ENCODE measurements at places on chromosomes 4 and X.

DNA sequence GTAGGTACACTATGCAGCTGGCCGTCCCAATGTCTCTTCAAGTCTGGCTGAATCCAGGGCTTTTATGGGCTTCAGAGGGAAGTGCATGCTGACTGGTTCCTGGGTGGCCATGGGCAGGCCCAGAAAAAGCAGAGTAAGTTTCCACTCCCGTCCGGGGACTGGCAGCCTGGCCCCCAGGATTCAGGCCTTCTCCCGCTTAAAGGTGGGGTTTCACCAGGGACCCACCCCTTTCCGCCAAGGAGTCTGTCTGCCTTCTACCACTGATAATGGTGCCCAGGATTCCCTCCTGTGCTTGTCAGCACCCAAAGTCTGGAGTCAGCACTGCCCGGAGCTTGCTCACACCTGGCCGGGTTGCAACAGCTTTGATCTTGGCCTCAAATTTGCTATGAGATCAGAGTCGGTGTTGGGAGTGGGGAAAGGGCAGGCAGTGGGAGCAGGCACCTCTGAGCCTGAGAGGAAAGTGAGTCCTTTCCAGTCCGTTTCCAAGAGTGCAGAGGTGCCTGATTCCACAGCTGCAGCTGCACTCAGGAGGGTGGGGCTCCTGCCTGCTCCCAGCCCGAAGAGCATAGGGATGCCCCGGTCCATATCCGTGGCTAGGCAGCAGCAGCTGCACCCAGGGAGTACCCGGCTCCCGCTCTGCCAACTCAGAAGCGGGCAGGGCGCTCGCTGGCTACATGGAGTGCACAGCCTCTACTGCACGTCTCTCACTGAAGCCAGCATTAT is 1344.3 kb upstream of the ADGRL3 start:
- no peak for DNase-seq

GRCh38 chr4:78706302-78706701 is 69.8 kb upstream of the BMP2K start:
- no peak for DNase-seq

- no peak for DNase-seq
Measured at GRCh38 chr4:22029803-22030202, 81.2 kb upstream of the KCNIP4 start.

GRCh38 chr4:1536579-1537409 is 130.6 kb upstream of the NKX1-1 start:
- DNase-seq: no peak

- no peak for DNase-seq
Measured at GRCh38 chr4:78661086-78661690, 109.6 kb downstream of the ANXA3 start.

GRCh38 chr4:73721435-73721834 is 18.9 kb upstream of the CXCL8 start:
- DNase-seq: no peak

- DNase-seq: no peak
Measured at GRCh38 chr4:187422655-187423054, 572.9 kb upstream of the ZFP42 start.

- DNase-seq: no peak
Measured at GRCh38 chrX:9604111-9604907, 139.5 kb downstream of the TBL1X start.

- no peak for DNase-seq
Measured at GRCh38 chrX:103733017-103733416, 22.3 kb downstream of the TMEM31 start.

GRCh38 chrX:83535417-83536196 is 27.5 kb downstream of the POU3F4 start:
- no peak for DNase-seq

DNA sequence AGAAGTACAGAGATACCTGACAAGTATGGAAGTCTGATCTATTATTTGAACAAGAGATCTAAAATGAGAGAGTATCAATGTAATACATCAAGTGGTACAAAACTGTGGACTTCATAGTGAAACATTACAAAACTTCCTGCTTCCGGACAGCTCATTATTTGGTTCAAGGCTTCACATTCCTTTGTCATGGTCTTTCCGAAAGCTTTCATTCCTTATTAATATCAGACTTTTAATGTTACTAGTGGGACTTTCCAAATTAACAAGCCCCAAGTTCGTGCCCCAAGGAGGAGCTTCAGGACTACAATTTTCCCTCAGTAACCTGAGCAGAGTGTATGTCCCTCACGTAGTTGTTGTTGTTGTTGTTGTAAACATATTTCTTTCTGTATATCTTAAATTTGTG is 1.2 kb downstream of the CHIC2 start:
- peak; percentile 10 for DNase-seq

- DNase-seq: no peak
Measured at GRCh38 chrX:22366906-22367305, 94.2 kb downstream of the CBLL2 start.

- no peak for DNase-seq
Measured at GRCh38 chr4:181647396-181648147, 595.6 kb upstream of the TENM3 start.

DNA sequence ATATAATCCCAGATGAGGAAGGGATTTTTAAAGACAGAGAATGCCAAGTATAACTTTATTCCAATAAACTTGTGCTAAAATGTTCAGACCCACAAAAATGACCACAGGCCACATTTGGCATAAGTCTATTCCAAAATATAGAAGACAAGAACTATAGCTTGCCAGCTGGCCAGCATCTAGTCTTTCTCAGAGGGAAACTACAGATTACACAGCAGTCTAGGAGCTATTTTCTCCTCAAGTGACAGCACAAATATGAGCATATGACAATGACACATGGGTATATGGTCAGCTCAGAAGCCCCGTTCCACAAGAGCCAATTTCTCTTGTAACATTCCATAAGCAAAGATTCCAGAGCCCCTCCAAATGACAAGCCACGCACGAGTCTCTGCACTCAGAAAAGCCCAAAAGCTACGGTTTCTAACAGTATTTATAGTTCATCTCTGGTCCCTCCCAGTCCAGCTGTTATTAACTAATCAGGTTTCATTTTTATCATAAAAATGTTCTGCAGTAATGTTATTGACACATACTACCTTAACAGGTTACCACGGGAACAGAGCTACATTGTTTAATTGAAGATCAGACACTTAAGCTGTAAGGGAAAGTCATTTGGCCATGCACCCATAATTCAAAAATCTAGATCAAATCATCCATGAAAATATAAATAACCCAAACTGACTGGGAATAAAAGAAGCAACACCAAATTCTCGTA is 70.3 kb downstream of the RAB28 start:
- no peak for DNase-seq

- DNase-seq: no peak
Measured at GRCh38 chrX:120377715-120378114, 15.8 kb downstream of the ATP1B4 start.

- DNase-seq: no peak
Measured at GRCh38 chrX:48649102-48649501, 34.5 kb upstream of the WAS start.

DNA sequence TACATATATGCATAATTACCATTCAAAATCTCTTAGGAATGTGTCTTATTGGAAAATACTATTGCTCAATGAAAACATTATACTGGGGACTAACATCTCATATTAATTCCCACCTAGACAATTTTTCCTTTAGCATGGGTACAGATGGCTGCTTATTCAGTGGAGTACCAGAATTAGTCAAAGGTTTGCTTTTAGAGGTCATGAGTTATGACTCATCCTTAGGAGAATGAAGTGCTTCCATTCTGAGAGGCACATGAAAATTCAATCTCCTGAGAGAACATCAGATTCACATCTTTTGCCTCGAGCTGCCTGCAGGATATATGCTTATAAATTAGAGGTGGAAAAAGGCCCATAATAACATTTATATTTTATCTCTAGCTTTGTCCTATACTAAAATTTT is 378.0 kb upstream of the DMD start:
- DNase-seq: no peak

- no peak for DNase-seq
Measured at GRCh38 chr4:54032558-54033135, 31.8 kb downstream of the CHIC2 start.

GRCh38 chr4:86626066-86626465 is 32.0 kb downstream of the PTPN13 start:
- DNase-seq: no peak

- DNase-seq: no peak
Measured at GRCh38 chr4:12966726-12967125, 517.4 kb downstream of the RAB28 start.

Measured in T-helper 2 cell treated with Interferon-gamma antibody and Interleukin-4, amounts not matched to agents 5 μg/mL and 100 μg/mL, for 36 hours (primary cell).